A673 (cell line): ENCODE measurements at places on chromosomes 1 and 21. TPM values are rescaled to one million over a fixed set of nuclear protein-coding genes. Genes with fewer than 3 reads are reported as not detected.

DNA sequence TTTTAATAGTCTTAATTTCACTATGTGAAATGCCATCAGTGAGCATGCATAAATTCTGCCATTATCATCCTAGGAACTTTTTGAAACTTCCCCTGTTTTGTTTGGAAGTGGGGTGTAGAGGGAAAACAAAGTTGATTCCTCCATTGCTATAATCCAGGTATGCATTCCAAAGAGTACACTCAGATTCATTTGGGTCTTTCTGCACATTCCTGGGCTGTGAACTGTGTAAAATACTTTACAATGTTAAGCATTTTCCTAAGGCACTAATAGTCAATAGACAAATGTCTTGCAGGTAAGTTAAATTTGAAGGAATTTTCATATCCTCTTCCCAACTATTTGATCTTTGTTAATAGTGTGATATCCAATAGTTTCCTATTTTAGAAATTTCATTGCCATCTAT, 36.2 kb downstream of the SGIP1 start:
- no peak overlapping the region for H3K27ac ChIP-seq
- H3K4me3 ChIP-seq: no peak overlapping the region
- DNase-seq: no peak
- H3K27me3 ChIP-seq: no peaks in the 10 kb centered on the region
- H3K4me1 ChIP-seq: no peaks in the 10 kb centered on the region

- DNase-seq: peak; percentile 65
- peak overlapping the region; percentile 99 for H3K27ac ChIP-seq
- H3K27me3 ChIP-seq: no peaks in the 10 kb centered on the region
- H3K4me3 ChIP-seq: peak overlapping the region; percentile 82
- peaks cover 25% of the 10 kb centered on the region for H3K36me3 ChIP-seq
Measured at GRCh38 chr1:244865028-244865371, 657 bp upstream of the HNRNPU start.

DNA sequence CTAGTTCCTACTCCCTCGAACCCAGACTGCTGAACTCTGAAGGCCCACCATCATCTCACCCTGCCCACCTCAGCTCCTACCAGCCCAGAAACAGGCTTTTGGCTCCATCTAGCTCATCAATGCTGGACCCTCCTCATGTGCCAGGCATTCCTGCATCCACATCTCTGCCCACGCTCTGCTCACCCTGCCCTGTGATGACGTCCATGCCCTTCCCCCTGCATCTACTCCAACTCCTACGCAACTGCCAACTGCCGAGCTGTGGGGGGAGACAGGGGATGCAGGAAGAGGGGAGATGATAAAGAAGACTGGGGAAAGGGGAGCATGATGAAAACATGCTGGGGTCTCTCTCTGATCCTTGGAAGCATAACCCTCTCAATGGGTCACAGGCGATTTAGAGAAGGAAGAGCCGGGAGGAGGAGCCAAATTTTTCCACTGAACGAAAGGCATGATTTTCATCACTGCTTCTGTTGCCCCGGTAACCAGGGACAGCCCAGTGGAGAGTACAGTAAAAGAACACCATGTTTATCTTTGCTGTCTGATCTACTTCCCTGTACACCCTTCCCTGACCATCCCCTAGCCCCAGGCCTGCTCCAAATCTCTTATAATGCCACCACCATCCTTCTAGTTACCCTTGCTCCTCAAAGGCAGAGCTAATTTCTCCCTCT, 44.3 kb downstream of the CD34 start:
- H3K27me3 ChIP-seq: no peaks in the 10 kb centered on the region
- H3K27ac ChIP-seq: no peak overlapping the region
- no peaks in the 10 kb centered on the region for H3K4me1 ChIP-seq
- DNase-seq: no peak

- no peak overlapping the region for H3K27ac ChIP-seq
- peaks cover 45% of the 10 kb centered on the region for H3K36me3 ChIP-seq
- no peaks in the 10 kb centered on the region for H3K4me1 ChIP-seq
- no peak for DNase-seq
Measured at GRCh38 chr21:45284456-45284741, 3.3 kb downstream of the POFUT2 start.

- H3K27ac ChIP-seq: no peak within 1 kb of the TSS
- H3K4me1 ChIP-seq: no peaks in the 10 kb centered on the region
- H3K27me3 ChIP-seq: no peaks in the 10 kb centered on the region
- H3K36me3 ChIP-seq: no peaks in the 10 kb centered on the region
Measured at GRCh38 chr1:11761988-11762406, at the start of gene C1orf167. C1orf167 (plus strand) TSS chr1:11762193; CDS start chr1:11764401, 2,208 bp downstream.

- no peaks in the 10 kb centered on the region for H3K27me3 ChIP-seq
- no peak overlapping the region for H3K4me3 ChIP-seq
- H3K27ac ChIP-seq: no peak overlapping the region
Measured at GRCh38 chr1:12416101-12416500, 186.3 kb downstream of the VPS13D start.

- no peak overlapping the region for H3K4me3 ChIP-seq
- peaks cover 45% of the 10 kb centered on the region for H3K4me1 ChIP-seq
- DNase-seq: no peak
- no peaks in the 10 kb centered on the region for H3K36me3 ChIP-seq
Measured at GRCh38 chr1:24763671-24764070, 18.4 kb downstream of the CLIC4 start.

GRCh38 chr1:119713039-119713748, 1.5 kb downstream of the PHGDH start:
- H3K4me1 ChIP-seq: peaks cover 51% of the 10 kb centered on the region
- H3K27ac ChIP-seq: peak overlapping the region; percentile 95
- H3K27me3 ChIP-seq: no peaks in the 10 kb centered on the region
- H3K36me3 ChIP-seq: peaks cover 21% of the 10 kb centered on the region
- DNase-seq: peak; percentile 56

DNA sequence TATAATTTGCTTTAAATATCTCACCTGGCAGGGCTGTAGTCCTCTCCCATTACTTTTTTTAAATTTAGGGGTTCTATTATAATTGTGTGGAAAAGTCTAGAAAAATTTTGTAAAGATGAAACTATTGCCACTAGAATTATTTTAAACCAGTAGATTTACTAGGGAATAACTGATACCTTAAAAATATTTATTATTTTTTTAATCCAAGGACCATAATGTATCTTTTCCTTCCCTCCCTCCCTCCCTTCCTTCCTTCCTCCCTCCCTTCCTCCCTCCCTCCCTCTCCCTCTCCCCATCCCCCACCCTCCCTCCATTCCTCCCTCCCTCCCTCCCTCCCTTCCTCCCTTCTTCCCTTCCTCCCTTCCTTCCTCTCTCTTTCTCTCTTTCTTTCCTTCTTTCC, 90.5 kb downstream of the DNM3 start:
- H3K4me3 ChIP-seq: no peak overlapping the region
- H3K36me3 ChIP-seq: no peaks in the 10 kb centered on the region
- DNase-seq: no peak
- no peaks in the 10 kb centered on the region for H3K27me3 ChIP-seq

GRCh38 chr1:244254467-244254866, 197.2 kb downstream of the ADSS2 start:
- H3K27ac ChIP-seq: no peak overlapping the region
- no peaks in the 10 kb centered on the region for H3K4me1 ChIP-seq
- no peaks in the 10 kb centered on the region for H3K27me3 ChIP-seq
- no peak for DNase-seq
- no peak overlapping the region for H3K4me3 ChIP-seq

- DNase-seq: no peak
- no peaks in the 10 kb centered on the region for H3K36me3 ChIP-seq
- H3K4me1 ChIP-seq: no peaks in the 10 kb centered on the region
- H3K4me3 ChIP-seq: no peak overlapping the region
Measured at GRCh38 chr1:202648605-202649226, 61.5 kb downstream of the SYT2 start.

DNA sequence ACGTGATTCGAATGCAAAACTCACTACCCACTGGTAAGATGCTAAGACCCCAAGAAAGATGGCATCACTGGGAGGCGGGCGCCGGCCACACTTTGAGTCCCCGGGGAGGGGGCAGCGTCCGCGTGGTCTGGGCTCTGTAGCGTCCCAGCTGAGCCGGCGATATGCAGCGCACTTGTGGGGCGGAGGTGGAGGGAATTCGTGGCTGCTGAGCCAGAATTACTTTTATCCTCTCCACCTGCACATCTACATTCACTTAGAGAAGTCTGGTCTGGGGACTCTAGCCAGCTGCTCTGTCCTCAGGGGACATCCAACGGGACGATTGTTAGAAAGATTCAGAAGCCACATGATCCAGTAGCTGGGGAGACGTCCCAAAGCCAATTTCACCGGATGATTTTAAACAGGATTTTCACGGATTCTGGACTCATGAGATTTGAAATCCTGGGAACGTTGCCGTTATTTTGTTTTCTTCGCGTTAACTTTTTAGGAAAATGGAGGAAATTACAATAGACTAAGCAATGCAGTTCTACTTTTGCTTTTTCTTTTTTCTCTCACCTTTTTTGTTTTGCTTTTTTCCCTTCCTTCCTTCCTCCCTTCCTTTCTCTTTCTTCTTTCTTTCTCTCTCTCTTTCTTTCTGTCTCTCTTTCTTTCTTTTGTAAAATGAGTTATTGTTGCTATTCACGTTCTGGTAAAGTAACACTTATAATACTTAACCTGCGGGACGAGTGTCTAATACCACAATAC, 1.3 kb downstream of the JAM2 start:
- peaks cover 11% of the 10 kb centered on the region for H3K4me1 ChIP-seq
- H3K27ac ChIP-seq: no peak overlapping the region
- DNase-seq: peak; percentile 18
- H3K36me3 ChIP-seq: no peaks in the 10 kb centered on the region
- H3K4me3 ChIP-seq: peak overlapping the region; percentile 67

GRCh38 chr1:43552813-43553212, 22.1 kb downstream of the PTPRF start:
- no peak for DNase-seq
- no peaks in the 10 kb centered on the region for H3K4me1 ChIP-seq
- H3K27ac ChIP-seq: no peak overlapping the region
- no peaks in the 10 kb centered on the region for H3K27me3 ChIP-seq

GRCh38 chr1:22808676-22809483, 98.2 kb downstream of the EPHB2 start:
- no peaks in the 10 kb centered on the region for H3K36me3 ChIP-seq
- DNase-seq: peak; percentile 14
- no peak overlapping the region for H3K27ac ChIP-seq
- H3K27me3 ChIP-seq: no peaks in the 10 kb centered on the region
- H3K4me1 ChIP-seq: peaks cover 6% of the 10 kb centered on the region
- H3K4me3 ChIP-seq: no peak overlapping the region

DNA sequence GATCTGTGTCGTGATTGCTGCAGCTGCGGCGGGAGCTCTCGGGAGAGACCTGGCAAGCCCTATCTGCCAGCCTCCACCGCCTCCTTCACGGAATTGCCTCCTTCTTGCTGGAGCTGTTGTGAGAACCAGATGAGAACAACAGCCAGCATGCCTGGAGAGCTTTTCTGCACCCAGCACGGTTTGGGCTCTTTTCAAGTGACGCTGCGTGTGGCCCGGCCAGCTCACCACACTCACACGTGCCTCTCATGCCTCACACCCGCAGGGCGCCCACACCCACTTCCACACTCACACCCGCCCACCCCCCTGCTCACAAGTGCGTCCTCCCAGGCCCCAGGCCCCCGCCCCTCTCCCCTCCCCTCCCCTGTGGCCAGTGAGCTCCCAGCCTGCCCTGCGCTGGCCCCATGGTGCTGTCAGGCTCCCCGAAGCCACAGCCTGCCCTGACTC, 135.7 kb upstream of the RUNX3 start:
- no peak overlapping the region for H3K27ac ChIP-seq
- H3K4me3 ChIP-seq: no peak overlapping the region
- no peaks in the 10 kb centered on the region for H3K27me3 ChIP-seq
- no peak for DNase-seq
- H3K36me3 ChIP-seq: no peaks in the 10 kb centered on the region

DNA sequence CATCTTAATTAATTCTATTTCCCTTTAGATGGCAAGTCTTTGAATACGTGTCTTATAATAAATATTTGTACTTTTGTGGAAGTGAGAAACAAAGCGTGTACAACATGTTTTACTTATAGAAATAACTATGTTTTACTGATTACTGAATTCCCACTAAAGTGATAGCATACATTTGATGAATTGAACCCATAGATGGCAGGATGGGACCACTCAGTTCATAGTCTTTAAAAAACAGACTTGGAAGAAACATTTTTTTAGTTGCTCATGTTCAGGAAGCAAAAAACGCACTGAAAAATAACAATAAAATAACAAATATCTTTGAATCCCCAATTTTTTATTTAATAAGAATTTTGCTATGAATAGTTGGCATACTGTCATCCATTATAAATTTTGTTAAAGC, 507.1 kb upstream of the ZRANB2 start:
- no peak overlapping the region for H3K4me3 ChIP-seq
- H3K27ac ChIP-seq: no peak overlapping the region
- H3K27me3 ChIP-seq: no peaks in the 10 kb centered on the region
- H3K36me3 ChIP-seq: no peaks in the 10 kb centered on the region
- H3K4me1 ChIP-seq: peaks cover 22% of the 10 kb centered on the region
- peak; percentile 56 for DNase-seq

GRCh38 chr1:20123722-20124455, 4.6 kb upstream of the PLA2G2D start:
- H3K36me3 ChIP-seq: no peaks in the 10 kb centered on the region
- peaks cover 12% of the 10 kb centered on the region for H3K4me1 ChIP-seq
- no peak overlapping the region for H3K27ac ChIP-seq

GRCh38 chr1:224380003-224380402, 23.3 kb downstream of the CNIH4 start:
- no peaks in the 10 kb centered on the region for H3K27me3 ChIP-seq
- H3K36me3 ChIP-seq: peaks cover 39% of the 10 kb centered on the region
- no peak overlapping the region for H3K27ac ChIP-seq
- DNase-seq: no peak
- H3K4me1 ChIP-seq: no peaks in the 10 kb centered on the region

E2F2 gene
- total RNA-seq: 45.0 and 46.1 TPM in 2 replicates

NR5A2 gene
- total RNA-seq: not detected in 2 replicates

RNU1-1 gene
- total RNA-seq: 1,866 and 1,908 TPM in 2 replicates

OLFML2B gene
- total RNA-seq: 3.4 and 3.7 TPM in 2 replicates

CHRM3 gene
- not detected in 2 replicates for total RNA-seq

ZSCAN20 gene
- 3.9 and 4.5 TPM in 2 replicates for total RNA-seq

ACTN2 gene
- total RNA-seq: 34.2 and 39.4 TPM in 2 replicates

CACHD1 gene
- 39.2 and 42.6 TPM in 2 replicates for total RNA-seq
